Stomach (tissue), 19 donors: ENCODE measurements at places on chromosomes 5 and 9. TPM values are rescaled to one million over a fixed set of nuclear protein-coding genes. Genes with fewer than 3 reads are reported as not detected.

The AHRR gene
- 47.8 TPM for total RNA-seq

DNA sequence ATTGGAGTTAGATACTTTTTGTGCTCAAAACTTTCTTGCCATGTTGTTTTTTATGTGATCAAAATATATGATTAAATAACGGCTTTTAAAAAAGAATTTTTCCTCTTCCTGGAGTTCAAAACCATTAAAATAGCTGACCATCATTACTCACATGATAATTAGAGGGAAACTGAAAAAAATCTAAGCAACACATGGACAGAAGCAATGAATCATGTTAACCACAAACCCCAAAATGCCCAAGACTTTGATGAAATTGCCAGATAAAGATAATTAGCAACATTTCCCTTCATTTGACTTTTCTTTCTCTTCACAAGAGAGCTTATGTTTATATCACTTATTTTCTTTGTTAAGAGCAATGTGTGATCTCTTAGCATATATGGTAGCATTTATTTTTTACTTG lies 1294.2 kb downstream of the EFNA5 start:
- H3K4me1 ChIP-seq, result no peaks in the 10 kb centered on the region
- H3K4me3 ChIP-seq, result no peak overlapping the region
- no peaks in the 10 kb centered on the region for H3K27me3 ChIP-seq

GRCh38 chr5:57493034-57493433 lies 10.4 kb upstream of the ACTBL2 start:
- no peak for DNase-seq
- no peak overlapping the region for H3K27ac ChIP-seq
- H3K4me3 ChIP-seq, result no peak overlapping the region
- no peaks in the 10 kb centered on the region for H3K27me3 ChIP-seq

GRCh38 chr9:137544176-137544760 lies 5.9 kb downstream of the PNPLA7 start:
- H3K4me3 ChIP-seq, result no peak overlapping the region
- DNase-seq, result no peak
- H3K27ac ChIP-seq, result peak overlapping the region; percentile 25
- H3K36me3 ChIP-seq, result peaks cover 43% of the 10 kb centered on the region

GRCh38 chr5:141003031-141003430 lies 36.8 kb downstream of the PCDHAC2 start:
- no peak for DNase-seq
- no peaks in the 10 kb centered on the region for H3K27me3 ChIP-seq
- no peaks in the 10 kb centered on the region for H3K36me3 ChIP-seq
- H3K4me1 ChIP-seq, result peaks cover 12% of the 10 kb centered on the region

DNA sequence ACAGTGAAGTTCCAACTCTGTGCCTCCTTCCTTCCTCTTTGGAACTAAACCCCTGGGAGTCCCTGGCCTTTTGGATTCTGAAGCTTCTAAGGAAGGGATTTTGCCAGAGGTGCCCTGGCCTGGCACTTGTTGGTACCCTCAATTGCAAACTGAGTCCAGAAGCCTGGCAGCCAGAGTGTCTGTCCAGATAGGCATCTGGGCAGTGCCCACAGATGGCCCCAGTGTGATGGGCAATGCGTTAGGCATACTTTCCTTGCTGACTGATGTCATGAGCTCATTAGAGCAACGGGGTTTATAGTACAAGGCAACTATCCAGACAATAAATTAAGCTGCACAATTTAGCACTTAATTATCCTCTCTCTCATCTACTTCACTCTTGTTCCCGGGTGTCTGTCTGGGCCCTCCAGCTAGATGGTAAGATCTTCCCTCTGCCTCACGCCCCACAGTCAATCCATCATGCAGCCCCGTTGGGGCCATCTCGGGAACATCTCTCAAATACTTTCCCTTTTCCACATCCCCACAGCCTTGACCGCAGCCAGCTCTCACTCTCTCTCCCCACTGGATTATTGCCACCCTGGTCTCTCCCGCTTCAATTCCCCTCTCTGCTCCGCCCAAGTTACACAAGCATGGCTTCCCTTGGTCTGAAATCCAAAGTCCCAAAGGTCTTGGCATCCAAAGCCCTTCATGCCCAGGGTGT lies 157.5 kb upstream of the SMIM23 start:
- peaks cover 13% of the 10 kb centered on the region for H3K4me1 ChIP-seq
- no peak overlapping the region for H3K4me3 ChIP-seq
- peaks cover 66% of the 10 kb centered on the region for H3K27me3 ChIP-seq
- no peak for DNase-seq

DNA sequence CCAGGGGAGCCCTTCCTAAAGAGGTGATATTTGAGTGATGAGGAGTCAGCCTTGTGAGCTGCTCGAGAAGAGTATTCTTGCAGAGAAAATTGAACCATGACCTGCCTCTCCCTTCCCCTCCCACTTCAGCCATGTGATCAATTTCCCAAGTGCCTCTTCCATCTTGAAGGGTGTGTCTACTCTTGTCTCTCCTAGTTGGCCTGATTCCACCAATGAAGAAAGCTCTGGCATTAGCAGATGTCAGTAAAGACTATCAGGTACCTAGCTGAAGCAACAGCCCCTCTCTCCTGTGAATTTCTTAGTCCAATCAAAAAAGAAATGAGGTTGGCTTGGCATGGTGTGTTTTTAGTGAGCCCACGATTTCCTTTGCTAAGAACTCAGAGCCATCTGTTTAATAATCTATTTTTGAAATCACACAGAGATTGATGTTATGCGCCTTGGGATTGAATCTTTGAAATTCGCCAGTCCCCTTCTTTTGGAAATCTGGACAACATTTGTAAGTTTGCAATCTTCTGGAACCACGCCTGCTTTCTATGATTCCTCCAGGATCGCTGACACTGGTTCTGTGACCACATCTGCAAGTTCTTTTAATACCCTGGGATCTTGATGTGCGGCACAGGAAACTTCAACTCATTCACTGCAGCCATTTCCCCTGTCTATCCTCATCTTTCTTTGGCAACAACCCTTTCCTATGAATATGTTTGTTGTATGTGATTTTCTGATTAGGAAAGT lies 404.6 kb downstream of the DMRT2 start:
- peak; percentile 41 for DNase-seq
- no peaks in the 10 kb centered on the region for H3K27me3 ChIP-seq
- no peak overlapping the region for H3K27ac ChIP-seq
- H3K36me3 ChIP-seq, result no peaks in the 10 kb centered on the region
- H3K4me1 ChIP-seq, result no peaks in the 10 kb centered on the region

- H3K36me3 ChIP-seq, result no peaks in the 10 kb centered on the region
- no peak overlapping the region for H3K27ac ChIP-seq
- H3K4me1 ChIP-seq, result no peaks in the 10 kb centered on the region
- DNase-seq, result no peak
Observed at GRCh38 chr5:174775081-174775480, 50.7 kb downstream of the MSX2 start.

DNA sequence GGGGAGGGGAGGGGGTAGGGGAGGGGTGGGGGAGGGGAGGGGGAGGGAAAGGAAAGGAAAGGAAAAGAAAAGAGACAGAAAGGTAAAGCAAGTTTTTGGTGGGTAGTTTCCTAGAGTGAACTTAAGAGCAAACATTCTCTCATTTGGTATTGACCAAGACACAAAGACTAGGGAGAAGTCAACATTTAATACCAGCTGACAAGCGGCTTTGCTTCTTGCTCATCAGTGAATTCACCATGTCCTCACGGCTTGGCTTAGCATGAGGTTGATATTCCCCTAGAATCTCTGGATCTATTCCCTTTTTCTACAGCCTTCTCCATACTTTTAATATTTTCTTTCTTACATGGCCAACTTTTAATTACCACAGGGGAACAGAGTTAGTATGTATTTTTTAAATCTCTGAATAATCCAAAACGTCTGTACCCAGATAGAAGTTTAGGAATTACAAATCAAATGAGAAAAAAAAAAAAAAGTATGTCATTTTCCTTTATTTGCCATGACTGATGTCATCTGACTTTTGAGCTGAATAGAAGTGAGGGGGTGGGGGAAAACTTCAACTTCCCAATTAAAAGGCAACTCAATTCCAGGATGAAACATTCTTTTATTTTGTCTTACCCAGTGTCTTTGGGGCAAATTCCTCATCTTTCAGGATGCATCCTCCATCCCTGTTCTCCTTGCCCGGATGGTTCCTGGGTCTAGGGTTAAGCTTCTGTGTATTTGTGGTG lies 40.1 kb upstream of the GLIS3 start:
- peaks cover 5% of the 10 kb centered on the region for H3K4me1 ChIP-seq
- H3K36me3 ChIP-seq, result no peaks in the 10 kb centered on the region
- H3K27me3 ChIP-seq, result no peaks in the 10 kb centered on the region
- no peak overlapping the region for H3K4me3 ChIP-seq

DNA sequence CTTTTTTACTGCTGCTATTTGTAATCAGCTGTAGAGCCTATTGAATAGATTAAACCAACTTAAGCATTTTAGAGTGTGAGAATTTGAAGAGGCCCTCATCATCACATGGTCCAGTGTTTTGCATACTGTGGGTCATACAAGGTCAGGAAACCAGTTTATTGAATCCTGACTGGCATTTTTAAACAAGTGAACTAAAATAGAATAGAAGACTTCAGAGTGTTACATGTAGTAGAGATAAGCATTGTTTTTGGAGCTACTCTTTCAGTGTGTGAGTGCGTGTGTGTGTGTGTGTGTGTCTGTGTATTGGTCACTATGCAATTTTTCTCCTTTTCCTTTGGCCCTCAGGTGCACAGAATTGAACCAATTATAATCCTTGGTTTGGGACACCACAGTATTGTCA lies 114.4 kb downstream of the SLC28A3 start:
- H3K27ac ChIP-seq, result no peak overlapping the region
- no peak overlapping the region for H3K4me3 ChIP-seq
- no peaks in the 10 kb centered on the region for H3K36me3 ChIP-seq
- no peaks in the 10 kb centered on the region for H3K4me1 ChIP-seq

- H3K36me3 ChIP-seq, result no peaks in the 10 kb centered on the region
- peaks cover 14% of the 10 kb centered on the region for H3K27me3 ChIP-seq
- H3K27ac ChIP-seq, result no peak overlapping the region
Observed at GRCh38 chr5:179321206-179321987, 23.9 kb downstream of the ADAMTS2 start.

The PLEKHG4B gene
- total RNA-seq, result 4.0 TPM

The SGCD gene
- total RNA-seq, result 8.0 TPM

The ADAMTS12 gene
- 0.14 TPM for total RNA-seq

The INSL4 gene
- not detected for total RNA-seq

The GAPT gene
- total RNA-seq, result not detected

- no peaks in the 10 kb centered on the region for H3K36me3 ChIP-seq
- H3K4me1 ChIP-seq, result peaks cover 11% of the 10 kb centered on the region
- H3K27ac ChIP-seq, result no peak overlapping the region
- H3K4me3 ChIP-seq, result no peak overlapping the region
- DNase-seq, result peak; percentile 23
Observed at GRCh38 chr9:109342878-109343277, 22.0 kb upstream of the EPB41L4B start.

- H3K27me3 ChIP-seq, result no peaks in the 10 kb centered on the region
- peaks cover 32% of the 10 kb centered on the region for H3K4me1 ChIP-seq
- no peak overlapping the region for H3K4me3 ChIP-seq
- peak overlapping the region; percentile 100 for H3K27ac ChIP-seq
- no peaks in the 10 kb centered on the region for H3K36me3 ChIP-seq
Observed at GRCh38 chr9:70422371-70423043, 8.1 kb upstream of the KLF9 start.

GRCh38 chr9:99885747-99886146 lies 20.7 kb upstream of the STX17 start:
- no peaks in the 10 kb centered on the region for H3K4me1 ChIP-seq
- H3K4me3 ChIP-seq, result no peak overlapping the region
- DNase-seq, result no peak
